ENCODE measurements at places on chromosomes 3 and 15.

- no peak for DNase-seq
Observed at GRCh38 chr15:42270551-42270950, 2.5 kb upstream of the GANC start.

DNA sequence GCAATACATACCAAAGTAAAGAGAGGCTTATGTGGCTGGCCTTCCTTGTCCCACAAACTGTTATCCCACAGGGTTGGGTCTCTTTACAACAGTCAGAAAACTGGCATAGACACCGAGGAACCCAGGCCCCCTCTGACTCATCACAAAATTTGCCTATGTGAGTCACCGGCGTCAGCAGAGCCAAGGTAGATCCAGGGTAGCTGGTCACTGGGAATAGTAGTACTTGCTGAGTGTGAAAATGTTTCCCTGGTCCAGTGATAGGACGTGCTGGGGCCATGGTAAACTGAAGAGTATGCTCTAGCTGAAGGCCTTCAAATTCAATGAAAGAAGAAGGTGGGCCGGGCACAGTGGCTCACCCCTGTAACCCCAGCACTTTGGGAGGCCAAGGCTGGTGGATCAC, 27.1 kb upstream of the SKIL start:
- no peak for DNase-seq

- DNase-seq = no peak
Observed at GRCh38 chr3:126391631-126392030, 3.1 kb upstream of the CFAP100 start.

DNA sequence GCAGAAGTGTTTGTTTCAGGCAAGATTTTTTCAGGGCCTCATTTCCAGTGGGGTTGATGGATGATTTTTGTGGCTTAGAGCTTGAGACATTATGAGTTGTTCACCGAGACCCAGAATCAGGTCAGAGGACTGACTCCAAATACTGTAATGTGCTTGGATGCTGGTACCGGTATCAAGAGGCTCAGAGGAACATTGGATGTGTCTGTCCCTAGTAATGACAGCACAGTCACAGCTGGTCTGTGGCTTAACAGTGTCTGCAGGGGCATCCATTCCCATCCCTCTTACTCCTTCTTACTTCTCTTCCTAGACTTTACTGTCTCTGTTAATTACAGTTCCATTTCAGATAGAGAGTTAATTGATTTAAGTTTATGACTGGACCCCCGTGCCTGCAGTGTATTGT, 107.8 kb downstream of the PTPRG start:
- no peak for DNase-seq

GRCh38 chr3:13187593-13187992, 114.4 kb upstream of the IQSEC1 start:
- DNase-seq = no peak

- peak; percentile 34 for DNase-seq
Observed at GRCh38 chr3:175065497-175065896, 206.4 kb downstream of the NAALADL2 start.

GRCh38 chr3:50238549-50239026, 2.6 kb downstream of the GNAI2 start:
- peak; percentile 29 for DNase-seq

DNA sequence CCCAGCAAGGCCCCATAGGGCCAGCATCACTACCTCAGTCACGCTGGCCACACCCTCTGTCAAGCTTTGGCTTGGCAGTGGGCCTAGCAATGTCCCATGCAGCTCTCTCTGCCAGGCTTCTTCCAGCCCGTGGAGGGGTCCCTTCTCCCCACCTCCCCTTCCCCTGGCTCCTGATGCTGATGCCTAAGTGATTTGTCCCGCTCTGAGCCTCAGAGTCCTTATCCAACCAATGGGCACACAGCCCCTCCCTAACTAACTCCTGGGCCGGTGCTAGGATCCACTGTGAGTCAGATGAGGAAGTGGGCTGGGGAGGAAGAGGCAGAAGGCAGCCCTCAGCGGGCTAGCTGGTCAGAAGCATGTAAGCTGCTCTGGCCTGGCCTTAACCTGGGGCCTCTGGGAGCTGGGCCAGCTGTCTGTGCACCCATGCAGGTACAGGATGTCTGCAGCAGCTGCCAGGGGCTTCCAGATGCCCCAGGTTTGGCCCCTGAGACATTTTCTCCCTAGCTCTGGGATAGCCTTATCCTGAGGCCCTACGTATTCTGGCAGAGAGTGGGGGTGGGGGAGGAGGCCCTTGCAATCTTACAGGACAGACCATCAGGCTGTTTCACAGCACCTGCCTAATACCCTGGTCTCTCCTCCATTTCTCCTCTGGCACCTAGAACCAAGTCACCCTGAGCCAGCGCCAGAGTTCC, 740 bp upstream of the ZBTB47 start:
- DNase-seq = peak; percentile 69

DNA sequence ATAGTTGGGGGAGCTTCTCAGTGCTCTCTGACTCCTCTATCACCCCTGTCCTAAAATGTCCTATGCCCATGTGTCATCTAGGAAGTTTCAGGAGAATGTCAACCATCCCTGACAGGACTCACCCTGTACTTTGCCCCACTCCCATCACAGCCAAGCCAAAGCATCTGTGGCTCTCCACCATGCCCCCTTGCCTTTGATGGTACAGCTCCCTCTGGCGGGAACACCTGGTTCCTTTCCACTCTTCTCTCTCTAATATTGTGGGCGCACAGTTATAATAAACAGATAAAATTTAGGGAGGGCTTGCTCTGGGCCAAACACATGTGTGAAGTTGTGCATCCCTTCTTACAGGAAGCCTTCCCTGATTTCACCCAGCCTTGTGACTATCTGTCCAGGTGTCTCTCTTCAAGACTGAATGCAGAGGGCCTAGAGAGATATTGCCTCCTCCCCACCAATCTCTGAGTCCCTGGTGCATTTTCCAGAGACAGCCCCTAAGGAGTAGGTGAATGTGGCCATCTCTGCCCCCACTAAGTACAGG, 62.8 kb downstream of the ISG20 start:
- peak; percentile 3 for DNase-seq

DNA sequence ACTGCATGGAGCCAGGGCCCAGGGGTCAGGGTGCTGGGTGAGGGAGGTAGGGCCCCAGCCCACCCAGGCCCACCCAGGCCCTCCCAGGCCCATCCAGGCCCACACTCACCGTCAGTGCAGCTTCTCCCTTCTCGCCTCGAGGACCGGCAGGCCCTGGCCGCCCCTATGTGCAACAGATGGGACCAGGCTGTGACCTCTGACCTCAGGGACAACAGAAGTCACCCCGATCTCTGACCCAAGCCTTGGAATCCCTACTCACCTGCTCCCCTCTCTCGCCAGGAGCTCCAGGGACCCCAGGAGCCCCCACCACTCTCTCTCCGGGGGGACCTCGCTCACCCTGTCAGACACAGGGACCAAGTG, 2.8 kb upstream of the UCN2 start:
- no peak for DNase-seq
